Fibroblast of lung (primary cell): ENCODE measurements at places on chromosomes 12 and 14. TPM values are rescaled to one million over a fixed set of nuclear protein-coding genes. Genes with fewer than 3 reads are reported as not detected.

The IFI27 gene
- total RNA-seq = 7.9 and 11.6 TPM in 2 replicates

The DBX2 gene
- not detected in 2 replicates for total RNA-seq

The KRT6C gene
- total RNA-seq = not detected in 2 replicates

The RD3L gene
- total RNA-seq = not detected in 2 replicates

The COQ10A gene
- 6.4 and 9.1 TPM in 2 replicates for total RNA-seq

The ADSS1 gene
- 2.3 and 3.5 TPM in 2 replicates for total RNA-seq

The FGF23 gene
- not detected in 2 replicates for total RNA-seq

The PROX2 gene
- not detected in 2 replicates for total RNA-seq

The AHNAK2 gene
- total RNA-seq = 47.8 and 106 TPM in 2 replicates

The PDE3A gene
- 0.17 and 0.26 TPM in 2 replicates for total RNA-seq

The RFX4 gene
- total RNA-seq = not detected in 2 replicates

The SLC8A3 gene
- under 0.01 TPM in 2 replicates for total RNA-seq

The TMEM117 gene
- total RNA-seq = 6.2 and 7.6 TPM in 2 replicates

The LPAR5 gene
- not detected in 2 replicates for total RNA-seq

The LTBP2 gene
- total RNA-seq = 243 and 514 TPM in 2 replicates

The CCDC184 gene
- total RNA-seq = under 0.01 and 0.17 TPM in 2 replicates

The TMPRSS12 gene
- total RNA-seq = not detected in 2 replicates

The MTERF2 gene
- 6.2 and 7.3 TPM in 2 replicates for total RNA-seq

The IAPP gene
- not detected in 2 replicates for total RNA-seq
